ENCODE measurements at places on chromosomes 3 and 15.

DNA sequence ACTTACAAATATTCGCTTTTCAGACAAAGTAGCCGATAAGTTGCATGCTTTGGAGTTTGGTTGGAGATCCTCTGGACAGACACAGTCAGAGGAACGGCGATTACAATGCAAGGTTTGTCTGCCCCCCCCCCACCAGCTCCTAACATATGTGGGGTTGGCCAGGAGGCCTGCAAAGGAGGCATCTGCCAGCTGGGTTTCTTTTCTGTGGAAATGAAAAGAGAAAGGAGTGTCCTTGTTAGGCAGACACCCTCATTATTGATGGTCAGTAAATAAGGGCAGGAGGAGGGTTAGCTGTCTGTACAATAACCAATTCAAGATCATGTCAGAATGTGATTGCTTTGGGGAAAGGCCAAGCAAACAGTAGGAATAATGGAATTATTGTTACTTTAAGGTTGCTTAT is 49.1 kb downstream of the TLNRD1 start:
- DNase-seq: no peak

GRCh38 chr3:192514081-192514753 is 213.1 kb downstream of the FGF12 start:
- DNase-seq: no peak

GRCh38 chr3:30289766-30290165 is 316.6 kb upstream of the TGFBR2 start:
- DNase-seq: no peak

- DNase-seq: no peak
Observed at GRCh38 chr15:72801590-72802325, 18.2 kb upstream of the ADPGK start.

DNA sequence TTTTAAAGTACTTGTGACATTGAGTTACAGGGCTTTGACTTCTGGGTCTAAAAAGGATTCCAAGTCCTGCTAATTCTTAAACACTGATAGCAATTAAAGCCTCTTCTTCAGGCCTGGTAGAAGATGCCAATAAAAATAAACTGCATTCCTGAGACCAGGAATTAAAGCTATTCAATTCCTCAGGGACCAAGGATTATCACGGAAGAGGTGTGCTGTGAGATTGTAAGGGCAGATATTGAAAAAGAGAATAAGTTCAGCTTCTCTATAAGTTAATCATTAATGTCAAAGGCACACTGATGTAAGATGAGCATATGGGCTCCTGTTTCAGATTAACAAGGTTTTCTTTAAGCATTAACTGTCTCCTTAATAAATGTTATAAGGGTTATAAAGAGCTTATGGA is 611.3 kb downstream of the SI start:
- no peak for DNase-seq

DNA sequence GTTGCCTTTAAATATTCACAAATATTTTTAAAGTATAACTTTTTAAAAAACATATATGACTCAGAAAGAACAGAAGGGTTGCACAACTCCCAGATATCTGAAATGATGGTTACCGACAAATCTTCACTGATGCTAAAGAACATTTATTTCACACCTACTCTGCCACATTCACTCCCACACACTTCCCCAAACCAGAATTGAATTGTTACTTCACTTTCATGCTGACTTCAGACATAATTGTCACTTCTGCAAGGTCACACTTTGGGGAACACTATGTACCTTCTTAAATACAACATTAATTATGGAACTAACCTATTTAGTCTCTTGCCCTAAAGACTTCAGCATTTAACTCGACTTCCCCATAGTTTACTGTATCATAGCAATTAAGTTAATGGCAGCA is 795.1 kb downstream of the FHIT start:
- no peak for DNase-seq

- no peak for DNase-seq
Observed at GRCh38 chr3:99471353-99472323, 166.8 kb upstream of the COL8A1 start.

DNA sequence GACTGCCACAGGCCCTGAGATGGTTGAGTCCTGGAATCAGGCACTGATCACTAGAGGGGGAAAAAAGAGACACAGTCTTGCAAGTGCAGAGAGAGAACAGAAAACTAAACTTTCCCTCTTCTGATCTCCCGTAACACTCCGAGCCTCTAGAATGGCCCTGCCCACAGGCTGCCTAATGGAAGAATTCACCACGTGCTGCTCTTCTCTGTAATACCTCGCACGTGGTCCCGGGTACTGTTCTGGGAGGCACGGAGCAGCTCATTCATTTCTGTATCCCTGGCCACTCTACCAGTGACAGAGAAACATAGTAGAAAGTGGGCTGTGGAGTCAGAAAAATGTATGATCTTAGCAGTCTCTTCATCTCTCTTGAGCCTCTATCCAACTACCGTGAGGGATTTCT is 30.4 kb downstream of the VGLL4 start:
- no peak for DNase-seq

DNA sequence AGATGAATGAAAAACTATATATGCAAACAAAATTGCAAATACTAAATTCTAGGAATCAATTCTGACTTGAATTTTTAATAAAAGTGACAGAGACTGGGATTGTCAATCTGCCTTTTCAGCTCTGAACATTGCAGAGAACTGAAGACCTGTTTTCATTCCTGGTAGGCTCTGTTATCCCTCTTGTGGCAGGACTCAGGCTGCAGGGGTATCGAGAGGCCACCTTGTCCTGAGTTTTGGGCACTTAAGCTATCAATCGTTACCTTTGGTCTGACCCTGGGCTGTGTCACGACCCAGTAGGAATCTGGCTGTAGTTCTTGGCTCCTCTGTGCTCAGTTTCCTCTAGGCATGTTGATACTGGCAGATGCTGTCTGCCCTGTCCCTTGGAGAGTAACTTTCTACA is 238.0 kb downstream of the CACNA2D3 start:
- no peak for DNase-seq

DNA sequence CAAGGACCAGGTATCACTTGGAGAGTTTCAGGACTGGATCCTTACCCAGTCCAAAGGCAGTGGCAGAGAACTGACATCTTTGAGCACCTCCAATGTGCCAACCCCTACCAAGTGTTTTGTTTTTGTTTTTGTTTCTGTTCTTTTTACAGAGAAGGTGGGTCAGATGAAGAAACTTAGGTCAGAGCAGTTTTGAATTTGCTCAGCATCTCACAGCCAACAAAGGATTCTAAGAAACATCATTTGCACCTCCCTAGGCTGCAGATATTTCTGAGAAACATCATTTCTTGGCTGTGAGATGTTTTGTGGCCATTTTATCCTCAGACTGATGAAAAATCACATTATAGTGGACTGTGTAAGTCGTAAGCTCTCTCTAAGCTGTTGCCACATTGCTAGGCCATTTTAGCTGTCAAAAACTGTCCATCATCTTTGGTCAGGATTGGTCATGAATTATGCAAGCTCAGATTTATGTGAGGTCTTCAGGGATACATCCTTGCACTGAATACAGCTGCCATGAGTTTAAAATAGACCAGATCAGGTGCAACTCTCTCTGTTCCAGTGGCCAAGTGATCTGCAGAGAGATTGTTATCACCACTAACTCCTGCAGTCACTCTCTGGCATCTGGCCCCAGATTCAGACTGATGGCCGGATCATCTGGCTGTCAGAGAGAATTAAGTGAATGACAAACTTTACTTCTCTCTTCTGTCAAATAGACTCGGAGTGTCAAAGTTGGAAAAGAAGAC is 341.5 kb downstream of the EPHB1 start:
- DNase-seq: no peak

- no peak for DNase-seq
Observed at GRCh38 chr3:16978234-16978920, 93.6 kb downstream of the PLCL2 start.

DNA sequence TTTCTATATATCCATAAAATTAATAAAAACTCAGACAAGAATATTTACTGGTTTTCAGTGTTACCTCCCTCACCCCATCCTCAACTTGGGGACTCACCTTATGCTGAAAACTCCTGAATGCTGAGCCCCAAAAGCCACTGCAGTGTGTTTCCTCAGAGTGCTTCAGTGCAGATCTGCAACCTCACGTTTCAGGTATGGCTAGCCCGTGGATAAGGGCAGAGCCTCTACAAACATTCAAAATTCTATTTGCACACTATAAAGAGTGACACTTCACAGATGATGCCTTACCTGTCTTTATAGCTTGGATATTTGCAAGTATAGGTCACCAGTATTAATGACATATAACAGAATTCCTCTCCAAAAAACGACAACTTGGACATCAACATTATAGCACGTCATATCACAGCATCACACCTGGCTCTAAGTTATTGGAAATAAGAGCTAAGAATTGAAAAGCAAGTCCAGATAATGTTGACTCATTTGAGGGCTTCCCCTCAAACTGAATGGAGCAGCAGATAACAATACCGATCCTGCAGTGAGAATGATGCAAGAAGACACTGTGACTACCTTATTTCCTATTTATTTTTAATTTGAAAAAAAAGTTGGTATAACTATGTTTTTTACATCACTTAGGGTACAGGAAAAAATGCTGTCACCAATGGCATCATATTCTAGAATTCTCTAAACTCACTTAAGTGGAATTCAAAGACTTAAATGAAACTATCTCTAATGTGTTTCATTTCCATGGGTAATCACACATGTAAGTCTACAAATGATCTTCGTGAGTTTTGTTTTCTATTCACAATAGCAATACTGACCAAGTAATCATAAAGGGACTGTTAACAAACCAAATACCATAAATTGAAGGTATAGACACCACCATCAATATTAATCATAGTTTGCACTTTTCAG is 40.7 kb upstream of the RSL24D1 start:
- DNase-seq: no peak

DNA sequence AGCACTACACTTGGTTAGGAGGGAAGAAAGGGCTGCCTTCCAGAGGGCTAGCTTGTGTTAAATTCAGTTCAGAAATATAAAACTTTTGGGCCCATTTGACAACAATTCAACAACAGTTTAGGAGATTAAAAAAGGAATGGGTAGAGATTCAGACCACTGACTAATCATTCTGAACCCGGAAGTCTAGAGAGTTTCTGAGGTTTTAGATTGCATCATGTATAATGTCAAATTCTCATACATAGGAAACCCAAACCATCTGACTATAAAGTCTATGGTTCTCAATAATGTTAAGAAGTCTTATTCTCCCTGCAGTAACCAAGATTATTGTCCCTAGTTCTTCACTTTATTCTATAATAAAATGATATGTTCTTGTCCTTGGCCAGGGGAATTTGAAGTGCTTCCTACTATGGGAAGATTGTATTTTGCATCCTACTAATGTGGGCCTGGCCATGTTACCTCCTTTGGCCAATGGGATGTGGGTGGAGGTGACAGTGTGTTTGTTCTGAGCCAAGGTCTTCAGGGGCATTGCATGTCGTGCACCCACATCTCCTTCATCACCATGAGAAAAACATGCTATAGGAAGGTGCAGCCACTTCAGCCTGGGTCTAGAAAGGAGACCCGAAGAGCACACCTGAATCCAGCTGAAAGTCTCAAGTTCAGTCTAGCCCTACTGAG is 66.4 kb upstream of the CCNL1 start:
- DNase-seq: no peak

DNA sequence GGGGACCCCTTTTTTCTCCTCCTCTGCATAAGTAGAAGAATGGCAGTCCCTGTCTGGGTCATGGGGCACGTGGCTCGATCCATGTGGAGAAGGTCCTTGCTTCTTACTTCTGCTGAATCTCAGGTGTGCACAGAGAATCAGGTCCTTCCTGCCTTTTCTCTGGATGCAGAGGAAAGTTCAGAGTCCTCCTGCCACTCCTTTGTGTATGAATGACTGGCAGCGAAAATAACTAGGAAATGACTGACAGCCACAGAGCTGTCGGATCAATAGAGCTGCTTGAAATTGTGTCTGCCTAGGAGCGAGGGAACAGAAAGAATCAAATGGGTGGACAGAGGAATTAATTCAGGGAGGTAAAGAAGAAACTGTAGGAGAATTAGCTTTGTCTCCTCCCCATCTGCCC is 49.6 kb upstream of the ROPN1 start:
- DNase-seq: no peak

- no peak for DNase-seq
Observed at GRCh38 chr3:123449102-123449996, 459 bp upstream of the ADCY5 start.

- no peak for DNase-seq
Observed at GRCh38 chr15:101092156-101092866, 159.5 kb downstream of the CHSY1 start.

GRCh38 chr15:50767332-50767861 is 1.9 kb upstream of the SPPL2A start:
- no peak for DNase-seq

GRCh38 chr3:4720316-4721075 is 227.3 kb downstream of the ITPR1 start:
- DNase-seq: no peak

- no peak for DNase-seq
Observed at GRCh38 chr3:181794011-181794790, 82.5 kb downstream of the SOX2 start.

DNA sequence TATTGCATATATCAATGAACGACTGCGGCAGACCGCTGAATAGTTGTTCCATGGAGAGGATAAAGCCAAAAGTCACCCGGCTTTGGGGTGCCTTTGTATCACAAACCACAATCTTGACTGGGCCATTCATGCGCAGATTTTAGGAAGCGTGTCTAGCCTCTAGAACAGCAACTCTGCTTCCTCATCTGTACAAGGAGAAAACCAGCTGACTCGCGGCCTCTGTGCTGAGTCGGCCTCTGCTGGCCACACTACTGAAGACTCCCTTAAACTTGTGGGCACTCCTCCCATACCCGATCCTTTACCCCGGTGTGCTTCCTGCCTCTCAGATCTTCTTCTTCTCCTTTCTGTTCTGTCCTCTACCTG is 872 bp downstream of the DLEC1 start:
- DNase-seq: no peak

DNA sequence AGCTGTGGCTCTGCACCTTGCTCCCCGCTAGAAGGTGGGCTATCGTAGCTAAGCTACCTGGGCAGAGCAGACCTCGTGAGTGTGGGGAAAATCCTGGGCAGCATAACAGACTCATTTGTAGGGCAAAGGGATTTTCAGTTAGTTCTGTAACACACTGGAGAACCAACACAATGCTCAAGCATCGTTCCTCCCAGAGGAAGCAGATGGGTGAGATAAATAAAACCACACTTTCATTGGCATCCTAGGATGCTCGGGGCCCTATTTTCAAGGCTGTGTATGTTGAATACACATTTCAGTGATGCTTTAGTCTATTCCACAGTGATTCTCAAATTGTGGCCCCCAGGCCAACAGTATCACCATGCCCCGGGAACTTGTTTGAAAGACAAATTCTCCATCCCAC is 20.0 kb downstream of the LIPC start:
- DNase-seq: no peak

GRCh38 chr15:42083916-42084315 is 10.4 kb downstream of the PLA2G4D start:
- DNase-seq: no peak

- DNase-seq: no peak
Observed at GRCh38 chr15:25947323-25948314, 84.5 kb upstream of the ATP10A start.

- no peak for DNase-seq
Observed at GRCh38 chr15:29124581-29125381, 144.8 kb downstream of the NSMCE3 start.

All from activated CD8-positive, alpha-beta memory T cell treated with anti-CD3 and anti-CD28 coated beads for 1 hour (primary cell).